RWPE2 (cell line): ENCODE measurements at places on chromosomes 3 and 15.

DNA sequence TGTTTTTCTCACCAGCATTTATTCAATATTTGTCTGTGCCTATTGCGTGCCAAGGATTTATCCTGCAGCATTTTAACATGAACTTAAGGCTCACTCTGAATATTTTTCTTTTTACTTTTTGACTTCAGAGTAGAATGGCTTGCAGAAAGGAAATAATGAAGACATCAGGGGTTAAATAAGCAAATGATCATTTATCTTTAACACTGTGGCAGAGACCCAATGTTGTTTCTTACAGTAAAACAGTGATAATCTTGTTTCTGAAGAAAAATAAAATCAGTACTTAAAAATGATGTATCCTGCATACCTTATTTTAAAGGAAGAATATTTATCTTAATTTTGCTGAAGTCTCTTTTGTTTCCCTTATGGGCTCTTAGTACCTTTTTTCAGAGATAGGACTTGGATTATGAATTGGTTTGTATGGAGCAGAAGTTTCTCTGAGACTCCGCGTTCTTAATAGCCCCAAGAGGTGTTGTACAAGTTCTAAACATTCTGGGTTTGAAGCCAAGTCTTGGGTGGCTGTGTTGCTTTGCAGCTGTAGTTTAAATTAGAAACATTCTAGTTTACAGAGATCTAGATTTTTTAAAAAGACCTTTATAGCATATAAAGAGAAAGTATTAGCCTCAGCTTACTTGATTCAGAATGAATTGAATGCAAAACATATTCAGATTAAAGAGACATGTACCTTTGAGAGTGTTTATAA, 40.5 kb downstream of the COL6A6 start:
- no peaks in the 10 kb centered on the region for H3K27me3 ChIP-seq
- H3K36me3 ChIP-seq = no peaks in the 10 kb centered on the region
- no peak overlapping the region for H3K27ac ChIP-seq
- no peaks in the 10 kb centered on the region for H3K4me1 ChIP-seq

- H3K27ac ChIP-seq = no peak overlapping the region
- no peaks in the 10 kb centered on the region for H3K36me3 ChIP-seq
- no peaks in the 10 kb centered on the region for H3K27me3 ChIP-seq
- H3K4me3 ChIP-seq = no peak overlapping the region
- DNase-seq = no peak
Measured at GRCh38 chr15:79341396-79341795, 30.5 kb downstream of the TMED3 start.

DNA sequence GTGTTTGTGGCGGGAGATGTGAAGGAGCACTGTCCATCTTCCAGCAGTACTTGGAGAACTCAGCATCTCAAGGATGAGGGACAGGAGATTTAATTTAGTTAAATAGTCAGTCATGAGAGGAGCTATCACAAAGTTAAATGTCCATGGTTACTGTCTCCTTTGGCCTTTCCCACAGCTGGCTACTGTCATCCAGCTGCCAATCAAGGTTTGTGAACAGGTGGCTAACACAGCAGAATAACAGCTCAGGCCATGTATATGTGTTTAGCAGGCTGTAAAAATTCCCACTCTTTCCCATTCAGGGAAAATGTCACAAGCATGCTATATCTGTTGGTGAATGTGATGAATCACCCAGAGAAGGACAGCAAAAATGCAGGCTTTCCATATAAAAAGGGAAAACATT, 120.5 kb downstream of the TMEM108 start:
- H3K4me1 ChIP-seq = no peaks in the 10 kb centered on the region
- no peaks in the 10 kb centered on the region for H3K36me3 ChIP-seq
- no peak for DNase-seq
- H3K27ac ChIP-seq = no peak overlapping the region
- no peaks in the 10 kb centered on the region for H3K27me3 ChIP-seq

DNA sequence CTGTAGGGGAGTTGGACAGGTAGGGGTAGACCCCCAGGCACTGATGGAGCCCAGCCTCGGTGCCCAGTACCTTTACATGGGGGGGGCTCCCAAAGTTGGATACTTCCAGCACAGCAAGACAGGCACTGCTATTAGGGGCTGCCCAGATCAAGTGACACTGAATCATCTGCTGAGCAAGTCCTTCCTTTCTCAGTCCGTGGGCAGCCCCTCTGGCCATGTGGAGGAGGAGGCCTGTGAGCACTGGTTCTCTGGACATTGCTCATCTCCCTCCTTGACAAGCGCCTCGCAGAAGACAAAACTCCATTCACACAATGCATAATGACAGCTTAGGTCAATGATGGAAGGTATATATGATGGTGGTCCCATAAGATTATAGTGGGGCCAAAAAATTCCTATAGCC, 35.7 kb downstream of the EEFSEC start:
- no peak for DNase-seq
- no peak overlapping the region for H3K4me3 ChIP-seq
- no peak overlapping the region for H3K27ac ChIP-seq
- H3K4me1 ChIP-seq = no peaks in the 10 kb centered on the region
- no peaks in the 10 kb centered on the region for H3K27me3 ChIP-seq
- no peaks in the 10 kb centered on the region for H3K36me3 ChIP-seq

GRCh38 chr3:15313461-15313860, 18.9 kb downstream of the SH3BP5 start:
- no peaks in the 10 kb centered on the region for H3K27me3 ChIP-seq
- no peak for DNase-seq
- no peaks in the 10 kb centered on the region for H3K36me3 ChIP-seq
- no peak overlapping the region for H3K27ac ChIP-seq

DNA sequence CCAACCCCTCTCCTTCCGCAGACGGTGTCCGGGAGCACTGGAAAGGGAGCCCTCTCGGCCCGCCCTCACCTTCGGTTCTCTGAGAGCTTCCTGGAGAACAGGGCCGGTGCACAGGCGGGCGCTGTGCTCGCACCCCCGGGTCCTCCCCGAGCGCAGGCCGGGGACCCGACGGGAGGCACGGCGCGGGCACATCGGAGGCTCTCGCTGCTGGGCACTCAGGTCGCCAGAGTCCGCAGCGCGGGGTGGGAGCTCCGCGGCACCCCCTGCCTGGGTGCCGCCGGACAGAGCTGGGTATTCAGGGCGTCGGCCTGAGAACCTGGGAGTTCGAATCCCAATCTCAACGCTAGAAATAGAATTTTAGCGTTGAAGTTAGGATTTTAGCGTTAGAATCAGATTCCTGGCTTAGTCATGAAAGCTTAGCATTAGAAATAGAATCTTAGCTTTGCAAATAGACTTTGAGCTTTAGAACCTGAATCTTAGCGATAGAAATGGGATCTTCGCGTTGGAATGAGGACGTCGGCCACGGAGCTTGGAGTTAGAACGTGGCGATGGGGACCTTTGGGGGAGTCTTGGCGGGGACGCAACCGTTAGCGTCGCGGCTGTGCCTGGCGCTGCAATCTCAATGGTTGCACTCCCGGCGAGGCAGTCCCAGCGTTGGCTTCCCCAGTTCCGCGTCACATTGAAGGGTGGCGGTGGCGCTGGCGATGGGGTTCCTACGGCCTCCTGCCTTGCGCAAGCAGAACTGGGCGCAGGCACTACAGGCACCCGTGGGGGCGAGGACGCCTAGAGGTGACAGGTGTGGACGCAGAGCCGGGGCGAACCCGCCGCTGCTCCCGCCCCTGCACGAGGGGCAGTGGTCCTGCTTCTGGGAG, 549 bp downstream of the TRH start:
- H3K36me3 ChIP-seq = no peaks in the 10 kb centered on the region
- no peak overlapping the region for H3K27ac ChIP-seq
- H3K4me1 ChIP-seq = no peaks in the 10 kb centered on the region
- DNase-seq = no peak
- peaks cover 68% of the 10 kb centered on the region for H3K27me3 ChIP-seq
- H3K4me3 ChIP-seq = no peak overlapping the region

GRCh38 chr15:61327019-61327631, 98.0 kb upstream of the RORA start:
- H3K36me3 ChIP-seq = no peaks in the 10 kb centered on the region
- no peak overlapping the region for H3K4me3 ChIP-seq
- no peak overlapping the region for H3K27ac ChIP-seq
- no peak for DNase-seq
- H3K27me3 ChIP-seq = peaks cover 20% of the 10 kb centered on the region
- no peaks in the 10 kb centered on the region for H3K4me1 ChIP-seq

DNA sequence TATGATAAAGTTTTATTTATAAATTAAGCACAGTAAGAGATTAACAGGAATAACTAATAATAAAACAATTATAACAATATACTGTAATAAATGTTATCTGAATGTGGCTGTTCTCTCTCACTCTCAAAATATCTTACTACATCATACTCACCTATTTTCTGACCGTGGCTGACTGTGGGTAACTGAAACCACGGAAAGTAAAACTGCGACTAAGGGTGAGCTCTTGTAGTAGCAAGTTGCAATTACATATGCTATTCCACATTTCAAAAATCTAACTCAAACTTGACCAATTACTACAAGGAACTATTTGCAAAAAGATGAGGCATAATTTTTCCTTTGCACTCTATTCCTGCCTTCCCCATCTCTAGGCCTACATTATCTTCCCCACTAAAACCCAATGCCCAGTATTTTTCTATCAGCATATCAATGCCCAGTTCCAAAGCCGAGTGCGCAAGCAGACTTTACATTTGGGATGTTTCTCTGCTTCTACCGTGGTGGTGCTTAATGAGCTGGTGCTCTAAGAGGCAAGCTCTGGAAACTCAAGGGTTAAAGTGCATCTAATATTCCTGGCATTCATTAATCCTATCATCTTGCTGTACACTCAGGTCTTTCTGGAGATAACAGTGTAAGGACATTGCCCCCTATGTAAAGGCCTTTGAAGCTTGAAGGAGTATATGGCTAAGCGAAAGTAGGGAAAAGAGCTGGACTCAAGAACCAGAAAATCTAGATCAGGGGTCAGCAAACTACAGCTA, 6.7 kb downstream of the PCYT1A start:
- H3K27me3 ChIP-seq = no peaks in the 10 kb centered on the region
- H3K4me1 ChIP-seq = peaks cover 18% of the 10 kb centered on the region
- DNase-seq = no peak
- H3K27ac ChIP-seq = peak overlapping the region; percentile 89
- H3K4me3 ChIP-seq = no peak overlapping the region
- H3K36me3 ChIP-seq = 0 out of 2 replicates have a peak, but pooled peaks cover 10% of the 10 kb centered on the region

- no peak for DNase-seq
- peaks cover 93% of the 10 kb centered on the region for H3K36me3 ChIP-seq
- no peaks in the 10 kb centered on the region for H3K27me3 ChIP-seq
- no peaks in the 10 kb centered on the region for H3K4me1 ChIP-seq
Measured at GRCh38 chr3:108564564-108564963, 24.7 kb downstream of the CIP2A start.

- H3K27me3 ChIP-seq = no peaks in the 10 kb centered on the region
- no peak overlapping the region for H3K4me3 ChIP-seq
- DNase-seq = no peak
- peak overlapping the region; percentile 8 for H3K27ac ChIP-seq
- no peaks in the 10 kb centered on the region for H3K36me3 ChIP-seq
Measured at GRCh38 chr3:109806929-109807328, 469.6 kb upstream of the DPPA4 start.

DNA sequence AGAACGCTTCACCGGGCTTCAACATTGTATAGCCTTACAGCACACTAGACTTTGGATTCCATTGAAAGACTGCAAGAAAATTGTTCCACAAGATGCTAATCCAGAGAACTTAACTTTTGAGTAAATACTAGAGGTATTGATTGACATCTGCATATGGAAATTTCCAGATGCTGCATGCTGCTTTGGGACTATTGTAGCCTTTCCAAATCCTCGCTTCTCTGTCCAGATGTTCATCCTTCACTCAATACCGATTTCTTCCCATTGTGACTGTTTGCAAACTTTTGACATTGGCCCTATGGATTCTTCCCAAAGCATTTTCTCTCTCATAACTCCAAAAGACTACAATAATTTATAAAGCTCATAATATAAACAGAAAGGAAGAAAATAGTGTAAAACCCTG, 41.4 kb downstream of the COL6A6 start:
- no peak overlapping the region for H3K4me3 ChIP-seq
- no peaks in the 10 kb centered on the region for H3K27me3 ChIP-seq
- no peaks in the 10 kb centered on the region for H3K4me1 ChIP-seq

DNA sequence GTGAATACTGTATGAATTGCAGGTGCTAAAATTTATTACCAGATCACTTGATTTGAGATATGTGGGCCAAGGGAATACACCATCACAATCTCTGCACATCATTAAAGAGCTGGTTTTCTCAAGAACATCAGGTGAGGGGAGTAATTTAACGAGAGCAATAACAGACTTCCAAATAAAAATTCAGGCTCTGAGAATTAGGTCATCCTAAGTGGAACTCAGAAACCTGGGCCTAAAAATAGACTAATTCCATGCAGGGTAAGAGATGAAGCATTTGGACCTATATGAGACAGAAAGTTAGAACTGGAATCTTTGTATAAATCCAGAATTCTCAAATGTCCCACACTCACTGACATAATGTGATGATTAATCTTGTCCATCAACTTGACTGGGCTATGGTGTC, 331.1 kb downstream of the ZNF621 start:
- H3K4me1 ChIP-seq = no peaks in the 10 kb centered on the region
- H3K27me3 ChIP-seq = no peaks in the 10 kb centered on the region
- no peak for DNase-seq

DNA sequence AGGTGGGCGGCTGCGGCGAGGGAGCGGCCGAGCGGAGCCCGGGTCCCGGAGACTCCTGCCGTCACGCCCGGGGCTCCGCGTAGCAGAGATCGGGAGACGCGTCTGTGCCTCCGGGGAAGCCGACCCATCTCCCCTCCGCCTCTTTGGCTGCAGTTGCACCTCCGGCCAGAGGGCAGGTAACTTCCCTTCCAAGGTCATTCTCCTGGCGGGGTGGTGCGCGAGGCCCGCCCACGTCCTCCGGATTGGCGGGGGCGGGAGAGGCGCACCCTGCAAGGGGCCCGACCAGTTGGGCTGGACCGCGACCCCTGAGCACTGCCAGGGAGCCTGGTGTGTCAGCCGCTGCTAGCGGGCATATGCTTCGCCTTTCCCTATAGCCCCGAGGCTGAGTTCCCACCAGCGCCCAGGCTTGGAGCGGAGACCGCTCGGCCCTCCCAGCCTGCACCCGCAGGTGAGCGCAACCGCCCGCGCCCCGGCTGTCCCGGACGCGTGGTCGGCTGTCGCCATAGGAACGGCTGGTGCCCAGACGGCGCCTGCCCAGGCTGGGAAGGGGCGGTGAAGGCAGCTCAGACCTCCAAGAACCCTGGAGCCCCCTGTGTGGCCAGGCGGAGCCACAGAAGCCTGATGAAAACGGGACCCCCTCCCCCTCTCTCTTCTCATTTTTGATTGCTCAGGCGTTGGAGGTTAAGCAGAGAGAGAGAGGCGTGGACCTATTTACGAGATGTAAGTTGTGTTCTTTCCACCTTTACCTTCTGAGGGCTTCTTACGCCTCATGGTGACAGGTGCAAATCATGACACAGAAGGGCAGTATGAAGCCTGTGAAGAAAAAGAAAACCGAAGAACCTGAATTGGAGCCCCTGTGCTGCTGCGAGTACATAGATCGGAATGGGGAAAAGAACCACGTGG, 453 bp downstream of the ZDHHC23 start:
- no peaks in the 10 kb centered on the region for H3K36me3 ChIP-seq
- H3K27me3 ChIP-seq = no peaks in the 10 kb centered on the region
- DNase-seq = no peak
- peak overlapping the region; percentile 61 for H3K4me3 ChIP-seq
- no peak overlapping the region for H3K27ac ChIP-seq

- H3K36me3 ChIP-seq = no peaks in the 10 kb centered on the region
- H3K27ac ChIP-seq = no peak overlapping the region
- no peak for DNase-seq
- H3K4me1 ChIP-seq = no peaks in the 10 kb centered on the region
- no peaks in the 10 kb centered on the region for H3K27me3 ChIP-seq
- H3K4me3 ChIP-seq = no peak overlapping the region
Measured at GRCh38 chr3:41462103-41462691, 262.9 kb downstream of the CTNNB1 start.
